ENCODE measurements at places on chromosomes 1 and 21.

- no peak for DNase-seq
Observed at GRCh38 chr1:72623299-72623708, 341.0 kb upstream of the NEGR1 start.

- DNase-seq, result no peak
Observed at GRCh38 chr1:171277534-171277933, 29.2 kb downstream of the FMO1 start.

GRCh38 chr1:103112546-103112945 lies 4.2 kb upstream of the COL11A1 start:
- no peak for DNase-seq

DNA sequence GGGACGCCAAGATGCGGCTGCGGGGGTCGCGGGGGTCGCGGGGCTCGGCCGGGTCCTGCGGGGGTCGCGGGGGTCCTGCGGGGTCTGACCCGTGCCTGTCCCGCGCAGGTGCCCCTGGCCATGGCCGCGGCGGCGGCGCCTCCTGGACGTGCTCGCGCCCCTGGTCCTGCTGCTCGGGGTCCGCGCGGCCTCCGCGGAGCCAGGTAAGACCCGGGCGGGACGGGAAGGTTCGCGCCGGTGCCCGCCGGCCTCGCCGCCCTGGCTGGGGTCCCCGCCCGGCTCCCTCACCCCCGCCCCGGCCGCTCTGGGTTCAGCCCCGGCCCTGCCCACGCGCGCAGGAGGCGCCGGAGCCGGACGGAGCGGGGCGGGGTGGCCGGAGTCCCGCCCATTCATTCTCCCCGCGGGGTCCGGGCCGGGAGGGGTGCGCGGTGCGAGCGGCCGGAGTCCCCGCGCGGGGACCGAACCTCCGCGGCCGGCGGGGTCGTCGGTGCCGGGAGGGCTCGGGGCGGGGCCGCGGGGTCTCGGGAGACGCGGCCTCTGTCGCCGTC lies 380 bp downstream of the COL18A1 start:
- no peak for DNase-seq

- DNase-seq, result no peak
Observed at GRCh38 chr1:3668148-3668547, 15.8 kb downstream of the TP73 start.

GRCh38 chr1:15031251-15031933 lies 122.2 kb upstream of the TMEM51 start:
- DNase-seq, result no peak

DNA sequence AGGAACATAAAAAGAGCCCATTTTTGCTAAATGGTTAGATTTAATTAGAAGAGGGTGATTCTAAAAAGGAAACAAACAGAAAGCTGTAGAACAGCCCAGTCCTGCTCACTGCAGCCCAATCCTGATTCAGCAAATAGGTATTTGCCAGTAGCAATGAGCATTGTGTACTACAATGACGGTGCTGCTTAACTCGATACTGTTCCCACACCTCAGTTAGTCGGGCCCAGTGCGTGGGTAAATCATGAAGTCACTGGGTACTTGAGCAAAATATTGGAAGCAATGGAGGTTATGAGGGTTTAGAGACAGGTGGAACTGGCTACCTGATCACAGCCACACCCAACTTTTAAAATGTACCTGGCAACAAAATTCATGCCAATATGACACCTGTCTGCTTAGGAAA lies 101.5 kb upstream of the ADGRL2 start:
- DNase-seq, result no peak

DNA sequence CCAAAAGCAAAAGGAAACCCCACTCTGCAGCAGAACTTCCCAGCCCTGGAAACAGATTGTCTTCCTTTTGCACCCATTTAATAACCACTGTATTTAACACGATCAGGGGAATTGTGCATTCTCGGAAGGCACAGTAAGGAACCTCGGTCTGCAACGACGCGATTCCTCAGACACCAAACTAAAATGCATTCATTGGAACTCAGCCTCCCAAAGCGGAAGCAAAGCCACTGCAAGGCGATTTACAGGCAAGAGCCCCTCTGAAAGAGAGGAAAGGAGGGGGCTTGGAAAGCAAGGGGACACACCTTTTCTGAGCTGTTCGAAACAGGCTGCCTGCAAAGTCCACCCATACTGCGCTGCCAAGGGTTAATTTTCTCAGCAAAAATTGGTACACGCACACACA lies 297.7 kb downstream of the OMA1 start:
- DNase-seq, result no peak

- DNase-seq, result no peak
Observed at GRCh38 chr1:41171266-41171874, 70.7 kb downstream of the SCMH1 start.

GRCh38 chr1:99216956-99217355 lies 47.3 kb upstream of the PLPPR4 start:
- DNase-seq, result no peak

DNA sequence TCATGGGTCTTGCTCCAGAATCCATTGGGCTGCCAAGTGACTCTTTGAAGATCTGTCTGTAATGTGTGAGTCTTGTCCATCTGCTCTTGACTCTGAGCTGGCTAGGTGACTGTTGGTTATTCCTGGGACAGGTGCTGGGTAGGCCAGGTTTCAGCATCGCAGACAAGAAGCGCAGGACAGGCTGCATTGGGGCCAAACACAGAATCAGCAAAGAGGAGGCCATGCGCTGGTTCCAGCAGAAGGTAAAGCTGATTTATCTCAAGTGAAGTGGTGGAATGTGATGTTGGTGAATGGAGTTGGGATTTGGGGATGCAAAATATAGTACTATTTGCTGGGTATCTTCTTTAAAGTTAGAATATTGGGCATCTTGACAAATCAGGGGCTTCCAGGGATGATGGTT lies 4.1 kb downstream of the RPL11 start:
- no peak for DNase-seq

- no peak for DNase-seq
Observed at GRCh38 chr1:227892489-227893299, 55.0 kb downstream of the WNT9A start.

GRCh38 chr1:65387821-65388220 lies 32.6 kb upstream of the LEPR start:
- no peak for DNase-seq

DNA sequence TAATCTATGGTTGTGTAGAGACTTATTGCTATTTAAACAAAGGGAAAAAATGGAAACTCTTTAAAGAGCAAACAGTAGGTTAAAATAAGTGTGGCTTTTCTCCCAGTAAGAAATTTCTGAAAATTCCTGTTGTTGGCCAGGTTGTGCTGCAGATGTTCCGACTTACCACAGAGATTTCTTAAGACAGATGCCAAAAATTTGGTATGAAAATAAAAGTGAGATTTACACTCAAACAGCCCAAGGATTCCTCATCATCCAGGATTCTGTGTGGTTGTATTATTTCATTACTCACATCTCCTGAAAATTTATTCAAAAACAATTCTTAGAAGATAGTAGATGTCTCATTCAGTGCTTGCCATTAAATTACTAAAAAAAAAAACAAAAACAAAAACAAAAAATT lies 296.7 kb upstream of the PTBP2 start:
- DNase-seq, result no peak

GRCh38 chr1:177741476-177741875 lies 228.4 kb downstream of the SEC16B start:
- DNase-seq, result no peak

DNA sequence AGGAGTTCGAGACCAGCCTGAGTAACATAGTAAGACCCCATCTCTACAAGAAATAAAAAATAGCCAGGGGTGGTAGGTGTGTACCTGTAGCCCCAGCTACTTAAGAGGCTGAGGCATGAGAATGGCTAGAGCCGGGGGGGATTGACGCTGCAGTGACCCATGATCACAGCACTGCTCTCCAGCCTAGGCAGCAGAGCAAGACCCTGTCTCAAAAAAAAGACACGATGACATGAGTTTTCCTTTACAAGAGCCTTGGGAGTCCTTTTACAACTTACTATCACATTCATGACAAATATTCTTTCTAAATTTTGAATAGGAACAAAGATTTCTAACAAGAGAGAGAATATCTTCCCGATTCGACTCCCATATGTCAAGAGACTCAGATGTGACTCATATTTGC lies 3.3 kb upstream of the BRWD1 start:
- no peak for DNase-seq
